ENCODE measurements at places on chromosomes 7 and 10.

GRCh38 chr10:96406091-96406490 lies 47.3 kb upstream of the OPALIN start:
- no peak for DNase-seq

DNA sequence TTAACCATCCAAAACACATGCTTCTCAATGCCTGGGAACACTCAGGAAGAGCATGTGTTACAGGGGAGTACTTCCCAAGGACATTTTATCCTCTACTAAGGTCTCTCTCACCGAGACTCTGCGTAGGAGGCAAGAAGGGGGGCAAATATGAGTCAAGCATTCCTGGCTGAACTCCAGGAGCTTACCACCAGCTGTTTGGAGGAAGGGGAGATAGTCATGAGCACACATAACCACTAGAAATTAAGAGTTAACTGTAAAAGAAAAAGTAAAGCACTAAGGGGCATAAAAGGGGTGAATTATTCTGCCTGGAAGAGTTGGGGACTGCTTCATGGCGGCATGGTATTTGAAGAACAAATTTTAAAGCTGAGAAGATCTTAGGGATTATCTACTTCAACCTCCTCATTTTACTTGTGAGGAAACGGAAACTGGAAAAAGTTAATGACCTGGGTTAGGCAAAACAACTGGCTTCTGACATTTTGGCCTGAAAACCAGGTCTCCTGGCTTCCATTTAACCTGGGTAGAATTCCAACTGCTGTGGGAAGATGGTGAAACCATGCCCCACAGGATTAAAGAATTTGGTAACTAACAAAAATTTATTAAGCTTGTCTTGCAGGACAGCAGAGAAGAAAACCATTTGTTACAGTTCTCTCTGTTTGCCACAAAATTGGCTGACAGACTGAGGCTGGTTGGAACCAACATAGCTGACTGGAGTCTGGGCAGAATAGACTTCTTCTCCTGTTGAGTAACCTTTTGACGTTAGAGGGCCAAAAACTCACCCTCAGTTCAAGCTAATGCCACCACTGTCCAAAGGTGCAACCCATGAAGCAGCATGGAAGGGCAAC lies 85.5 kb downstream of the SLC25A13 start:
- no peak for DNase-seq

GRCh38 chr10:49268185-49268584 lies 30.8 kb upstream of the C10orf71 start:
- DNase-seq = no peak

GRCh38 chr7:35650751-35651150 lies 44.2 kb downstream of the HERPUD2 start:
- DNase-seq = no peak

DNA sequence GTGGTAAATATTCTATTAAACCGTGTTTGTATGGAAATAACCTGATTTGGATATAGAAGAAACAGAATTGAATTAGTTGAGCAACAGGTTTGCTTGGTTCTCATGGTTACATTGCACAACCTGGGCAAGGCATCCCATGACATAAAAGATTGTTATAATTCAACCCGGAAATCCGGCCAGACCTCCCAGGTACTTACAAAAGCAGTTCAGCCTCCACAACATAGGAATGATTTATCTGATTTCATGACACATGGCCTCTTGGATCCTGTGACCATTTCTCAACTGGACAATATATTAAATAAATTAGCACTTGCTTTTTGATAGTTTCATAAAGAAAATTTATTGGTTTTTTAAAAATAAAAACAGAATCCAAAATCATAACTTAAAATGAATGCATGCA lies 55.1 kb upstream of the PTPN12 start:
- peak; percentile 79 for DNase-seq

DNA sequence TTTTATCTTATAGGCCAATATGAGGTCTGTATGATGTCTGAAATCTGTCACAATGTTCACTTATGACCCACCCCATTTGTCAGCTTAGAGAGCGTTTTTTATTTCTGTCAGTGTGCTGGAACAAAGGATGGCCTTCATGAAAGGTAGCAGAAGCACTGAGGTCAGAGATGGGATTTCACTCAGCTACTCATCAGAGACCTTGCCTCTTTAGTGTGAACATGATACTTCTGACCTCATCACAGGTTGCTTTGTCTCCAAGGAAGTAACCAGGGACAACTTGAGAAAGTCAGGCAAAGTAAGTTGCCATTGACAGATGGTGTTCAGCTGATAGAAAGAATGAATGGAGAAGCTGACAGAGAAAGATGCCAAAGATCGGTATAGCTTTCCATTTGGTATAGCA lies 16.3 kb downstream of the YAE1 start:
- no peak for DNase-seq

DNA sequence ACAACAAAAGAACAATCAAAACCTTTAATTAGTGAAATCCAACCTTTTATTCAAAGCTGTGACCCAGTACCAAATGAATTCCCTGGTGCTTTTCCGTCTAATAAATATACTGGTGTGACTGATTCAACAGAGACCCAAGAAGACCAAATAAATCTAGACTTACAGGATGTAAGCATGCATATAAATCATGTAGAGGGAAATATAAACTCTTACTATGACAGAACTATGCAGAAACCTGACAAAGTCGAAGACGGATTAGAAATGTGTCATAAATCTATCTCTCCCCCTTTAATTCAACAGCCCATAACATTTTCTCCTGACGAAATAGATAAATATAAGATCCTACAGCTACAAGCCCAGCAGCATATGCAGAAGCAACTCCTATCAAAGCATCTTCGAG lies 540.6 kb upstream of the TEX47 start:
- no peak for DNase-seq

DNA sequence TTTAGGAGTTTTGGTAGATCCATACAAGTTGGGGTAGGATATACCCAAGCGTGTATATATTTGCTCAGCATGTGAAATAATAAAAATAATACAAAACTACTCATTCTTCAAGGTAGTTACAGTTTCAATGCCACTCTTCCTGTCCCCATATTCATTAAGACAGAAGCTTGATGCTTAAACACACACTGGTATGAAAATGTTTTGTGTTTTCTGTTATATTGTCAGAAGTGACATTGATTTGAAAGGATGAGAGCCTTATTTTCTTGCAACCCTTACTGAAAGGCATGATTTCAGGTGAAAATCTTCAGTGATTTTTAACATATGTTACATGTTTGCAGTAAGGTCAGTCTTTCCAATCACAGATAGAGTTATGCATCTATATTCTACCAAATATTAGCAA lies 233.6 kb downstream of the TRIL start:
- no peak for DNase-seq

DNA sequence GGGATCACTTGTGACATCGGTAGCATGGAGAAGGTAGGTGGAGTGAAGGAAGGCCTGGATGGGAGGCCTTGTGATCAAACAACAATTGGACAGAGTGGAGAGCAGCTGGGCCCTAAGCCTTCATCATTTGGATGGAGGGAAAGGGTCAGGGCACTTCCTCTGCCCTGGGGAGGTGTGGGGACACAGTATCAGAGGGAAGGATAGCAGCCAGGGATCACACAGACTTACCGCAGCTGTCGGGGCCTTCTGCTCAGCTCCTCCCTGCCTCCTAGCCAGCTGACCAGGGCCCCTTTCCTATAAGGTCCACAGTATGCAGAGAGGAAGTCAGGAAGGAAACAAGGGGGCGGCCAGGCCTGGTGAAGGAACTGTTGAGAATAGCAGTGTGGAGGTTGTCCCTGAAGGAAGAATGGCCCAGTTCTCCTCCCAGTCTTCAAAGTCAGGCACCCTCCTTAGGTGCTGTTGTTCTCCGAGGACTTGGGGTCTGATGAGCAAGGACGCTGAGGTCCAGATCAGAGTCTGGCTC lies 62.1 kb downstream of the ABCC2 start:
- DNase-seq = no peak

DNA sequence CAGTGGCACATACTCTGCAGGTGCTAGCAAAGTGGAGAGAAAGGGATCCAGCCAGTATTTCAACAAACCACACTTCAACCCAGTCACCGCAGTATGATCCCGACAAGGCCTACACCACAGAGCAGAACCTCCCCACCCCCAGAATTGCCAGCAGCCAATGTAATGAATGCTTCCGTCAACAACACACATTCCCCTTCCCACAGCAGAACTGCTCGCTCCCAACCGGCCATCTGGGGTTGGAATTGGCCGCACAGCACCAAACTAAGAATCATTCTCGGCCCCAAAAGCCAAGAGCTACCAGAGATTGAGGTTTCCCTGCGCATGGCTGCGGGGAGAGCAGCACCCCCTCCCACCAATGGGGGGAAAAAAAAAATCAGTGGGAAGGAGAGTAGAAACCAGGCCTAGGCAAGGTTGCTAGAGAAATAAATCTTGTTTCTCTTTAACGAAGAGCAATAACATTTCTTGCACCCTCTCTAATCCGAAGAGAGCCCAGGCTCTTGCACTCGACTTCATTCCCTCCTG lies 1.1 kb downstream of the WASL start:
- DNase-seq = peak; percentile 68

- DNase-seq = no peak
Observed at GRCh38 chr10:79275431-79275851, 71.8 kb upstream of the PPIF start.

DNA sequence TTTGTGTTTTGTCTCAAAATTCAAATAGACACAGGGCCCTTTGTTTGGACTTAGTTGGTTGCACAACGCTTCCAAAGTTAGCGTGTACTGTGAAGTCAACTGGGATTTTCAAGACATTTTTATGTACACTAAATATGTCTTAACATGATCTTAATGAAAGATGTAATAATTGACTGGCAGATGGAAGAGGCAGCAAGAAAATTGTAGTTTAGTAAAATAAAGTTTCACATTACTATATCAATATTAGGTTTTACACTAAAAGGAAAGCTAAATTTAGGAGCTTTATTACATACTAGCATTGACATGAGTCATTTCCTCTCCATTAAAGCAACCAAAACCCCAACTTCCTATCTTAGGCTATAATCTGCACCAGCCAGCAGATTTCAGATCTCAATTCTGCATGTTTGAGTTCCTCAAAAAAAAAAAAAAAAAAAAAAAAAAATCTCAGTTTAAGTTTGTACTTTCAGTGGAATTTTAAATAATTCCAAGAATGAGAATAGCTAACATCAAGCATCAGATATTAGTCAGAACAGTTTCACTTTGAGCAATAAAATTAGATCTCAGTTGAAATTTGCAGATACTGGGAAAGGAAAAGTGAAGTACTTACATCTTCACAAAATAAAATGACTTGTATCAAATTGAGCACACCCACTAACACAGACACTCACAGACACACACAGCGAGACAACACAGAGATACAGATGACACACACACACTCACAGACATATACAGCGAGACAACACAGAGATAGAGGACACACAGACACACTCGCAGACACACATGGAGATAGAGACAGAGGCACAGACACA lies 346.6 kb upstream of the KLF6 start:
- DNase-seq = peak; percentile 34

- DNase-seq = no peak
Observed at GRCh38 chr10:111077785-111078504, 1.1 kb downstream of the ADRA2A start.

- DNase-seq = no peak
Observed at GRCh38 chr7:143394068-143394467, 12.9 kb downstream of the ZYX start.

- DNase-seq = no peak
Observed at GRCh38 chr7:47284691-47285635, 296.9 kb downstream of the TNS3 start.

- peak; percentile 64 for DNase-seq
Observed at GRCh38 chr10:34254596-34254995, 560.5 kb downstream of the PARD3 start.

DNA sequence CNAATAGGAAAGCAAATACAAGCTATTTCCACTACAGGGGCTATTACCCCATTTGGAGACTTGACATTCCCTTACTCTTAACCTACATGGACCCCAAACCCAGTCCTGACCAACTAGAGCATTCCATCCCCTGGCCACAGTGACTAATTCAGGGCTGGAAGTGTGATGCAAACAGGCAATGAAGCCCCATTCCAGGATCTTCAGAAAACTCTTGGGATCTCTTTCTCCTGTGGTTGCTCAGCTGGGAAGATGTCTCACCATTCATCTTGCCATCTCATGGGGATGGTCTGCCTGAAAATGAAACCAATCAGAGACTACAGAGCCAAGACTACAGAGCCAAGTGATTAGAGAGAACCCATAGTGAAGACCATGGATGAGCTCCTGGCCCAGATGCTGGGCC lies 206.2 kb downstream of the ZNF365 start:
- no peak for DNase-seq

GRCh38 chr10:28913436-28914237 lies 236.3 kb downstream of the BAMBI start:
- DNase-seq = no peak

- DNase-seq = no peak
Observed at GRCh38 chr10:11822026-11822756, 965 bp upstream of the PROSER2 start.

DNA sequence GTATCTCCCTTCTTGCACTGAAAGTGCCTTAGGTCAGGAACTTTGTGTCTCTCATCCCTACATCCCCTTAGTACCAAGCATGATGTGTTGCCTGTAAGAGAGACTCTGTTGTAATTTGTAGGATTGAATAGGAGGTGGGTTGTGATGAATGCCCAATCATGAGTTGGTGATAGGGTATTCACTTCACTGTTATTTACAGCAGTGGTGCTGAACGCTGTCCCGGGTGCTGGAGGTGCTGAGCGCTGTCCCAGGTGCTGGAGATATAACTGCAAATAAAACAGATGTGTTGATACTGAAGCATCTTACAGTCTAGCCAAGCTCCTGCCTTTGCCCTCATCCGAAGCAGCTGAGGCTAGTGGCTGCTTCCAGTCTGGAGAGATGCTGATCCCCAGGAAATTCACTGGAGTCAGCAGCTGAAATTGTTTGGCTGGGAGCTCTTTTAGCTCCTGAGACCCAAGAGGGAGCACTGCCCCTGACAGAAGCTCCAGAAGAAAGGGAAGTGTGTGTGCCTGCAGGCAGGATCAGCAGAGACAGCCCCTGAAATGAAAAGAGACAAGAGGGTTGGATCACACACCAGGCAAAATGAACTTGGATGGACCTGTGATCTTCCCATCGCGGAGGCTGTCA lies 183.4 kb downstream of the SORCS3 start:
- no peak for DNase-seq

DNA sequence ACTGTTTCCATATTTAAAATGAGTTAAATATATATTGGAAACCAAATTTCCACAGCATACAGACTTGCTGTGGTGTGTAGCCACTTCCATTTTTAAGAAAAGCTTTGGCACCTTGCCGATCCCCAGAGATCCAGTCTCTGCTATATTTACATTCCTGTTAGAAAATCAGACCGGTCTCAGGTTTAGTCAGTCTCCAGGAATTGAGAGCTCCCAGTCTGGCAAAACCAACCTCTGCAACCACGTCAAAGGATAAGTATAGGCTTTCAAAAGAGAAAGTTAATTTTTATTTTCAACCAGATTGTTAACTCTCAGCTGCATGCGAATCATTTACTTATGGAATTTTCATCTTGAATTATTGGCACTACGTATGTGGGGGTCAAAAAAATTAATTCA lies 28.2 kb downstream of the PUS7 start:
- DNase-seq = no peak

Measured in epithelial cell of prostate (primary cell).